Stimulated activated CD8-positive, alpha-beta memory T cell treated with anti-CD3 and anti-CD28 coated beads, Interleukin-4, amount 100 ng/mL, for 4 hours (primary cell): ENCODE measurements at places on chromosomes 16 and 17.

GRCh38 chr16:85541980-85542900, 70.9 kb upstream of the GSE1 start:
- no peak for DNase-seq

GRCh38 chr17:79017546-79018369, 6.2 kb upstream of the C1QTNF1 start:
- DNase-seq: no peak

DNA sequence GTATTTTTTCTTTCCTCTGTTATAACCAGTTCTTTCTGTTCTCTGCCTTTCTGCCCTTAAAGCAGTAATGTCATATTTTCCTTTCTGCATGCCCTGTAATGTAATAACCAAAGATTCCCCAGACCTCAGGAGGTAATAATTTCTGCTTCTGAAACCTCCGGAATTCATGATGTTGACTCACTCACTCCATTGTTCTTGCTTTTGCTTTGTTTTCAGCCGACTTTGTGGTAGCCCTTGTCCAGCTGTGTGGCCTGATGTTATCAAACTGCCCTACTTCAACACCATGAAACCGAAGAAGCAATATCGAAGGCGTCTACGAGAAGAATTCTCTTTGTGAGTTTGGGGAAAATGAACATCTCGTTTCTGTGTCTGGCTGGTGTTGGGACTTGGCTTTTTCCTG, 55.9 kb downstream of the CDK12 start:
- no peak for DNase-seq

DNA sequence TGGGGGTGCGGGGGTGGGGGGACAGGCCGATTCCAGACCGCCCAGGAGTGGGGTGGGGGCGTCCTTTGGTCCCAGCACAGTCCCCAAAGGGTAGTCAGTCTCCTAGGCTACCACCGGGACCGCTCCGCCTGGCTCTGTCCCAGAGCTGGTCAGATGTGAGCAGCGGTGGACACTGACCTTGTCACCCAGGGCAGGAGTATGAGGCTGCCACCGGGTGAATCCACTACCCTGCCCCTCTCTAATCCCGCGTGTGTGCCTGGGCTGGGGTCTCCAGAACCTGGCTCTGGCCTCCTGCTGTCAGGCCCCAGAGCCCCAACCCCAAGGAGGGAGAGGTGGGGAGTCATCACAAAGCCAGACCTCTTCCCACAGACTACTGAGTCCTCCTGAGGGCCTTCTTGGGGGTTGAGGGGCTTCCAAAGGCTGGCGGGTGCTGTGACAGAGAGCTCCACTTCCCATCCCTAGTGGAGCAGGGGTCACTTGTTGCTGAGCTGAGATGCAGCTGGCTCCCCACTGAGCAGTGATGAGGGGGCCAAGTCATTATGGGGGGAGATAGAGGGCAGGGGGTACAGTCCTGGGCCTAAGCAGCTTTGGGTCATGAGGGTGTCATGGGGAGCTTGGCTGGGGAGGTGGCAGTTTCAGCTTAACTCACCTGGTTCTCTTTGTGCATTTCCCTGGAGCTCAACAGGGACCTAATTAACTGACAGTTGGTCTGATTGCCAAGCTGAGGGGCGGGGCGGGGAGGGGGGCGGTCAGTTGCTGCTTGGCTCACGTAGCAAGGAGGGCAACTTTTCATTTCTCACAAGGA, 1.2 kb downstream of the PPP1R1B start:
- DNase-seq: no peak

GRCh38 chr17:47999582-47999981, 28.7 kb downstream of the CDK5RAP3 start:
- no peak for DNase-seq

DNA sequence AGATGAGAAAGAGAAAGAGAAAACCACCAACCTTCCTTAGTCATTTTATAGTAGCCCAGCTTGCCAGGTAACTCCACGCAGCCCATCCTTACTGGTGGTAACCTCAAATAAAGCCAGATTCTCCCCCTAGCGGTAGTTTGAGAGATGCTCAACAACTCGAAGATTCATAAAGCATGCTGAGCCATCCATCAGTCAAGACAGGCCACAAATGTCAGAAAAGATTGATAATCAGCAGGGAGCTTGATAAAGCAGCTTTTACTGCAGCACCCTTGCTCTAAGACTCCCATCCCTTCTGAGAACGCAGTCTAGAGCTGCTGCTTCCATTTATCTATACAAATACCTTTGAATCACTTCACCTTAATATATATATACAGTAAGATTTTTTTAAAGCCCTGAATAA, 451.5 kb upstream of the HSBP1 start:
- no peak for DNase-seq

DNA sequence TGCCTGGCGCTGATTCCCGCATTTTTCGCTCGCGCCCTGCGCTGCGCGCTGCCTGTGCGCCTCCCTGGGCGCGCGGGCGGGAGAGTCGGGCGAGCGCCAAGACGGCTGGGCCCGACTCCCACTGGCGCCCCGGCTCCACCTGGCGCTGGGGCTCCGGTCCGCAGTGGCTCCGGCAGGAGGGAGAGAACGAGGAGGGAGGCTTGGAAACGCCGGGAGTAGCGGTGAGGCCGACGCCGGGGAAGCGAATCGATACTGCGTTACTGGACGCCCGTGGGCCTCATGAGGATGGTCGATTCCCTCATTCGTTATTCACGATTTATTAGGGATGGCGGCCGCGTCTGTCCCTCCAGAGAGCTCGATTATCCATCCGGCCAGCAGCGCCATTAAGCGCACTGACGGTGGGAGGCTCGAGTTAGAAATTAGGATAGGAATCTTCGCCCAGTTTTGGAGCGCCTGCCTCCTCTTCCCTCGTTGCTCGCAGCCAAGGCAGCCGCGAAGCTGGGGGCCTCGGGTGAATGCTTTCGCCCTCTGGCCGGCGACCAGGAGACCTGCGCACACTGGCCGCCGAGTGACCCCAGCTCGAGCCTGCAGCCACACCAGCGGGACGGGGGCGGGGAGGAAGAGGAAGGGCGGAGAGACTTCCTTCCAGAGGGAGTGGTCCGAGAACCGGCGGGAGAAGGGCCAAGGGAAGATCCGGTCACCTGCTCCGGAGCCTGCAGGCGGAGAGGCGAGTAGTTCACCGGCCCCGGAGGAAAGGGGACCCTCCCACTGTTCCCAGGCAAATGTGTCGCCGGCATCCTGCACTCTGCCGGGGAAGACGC, 1.3 kb upstream of the PCGF2 start:
- DNase-seq: no peak

- DNase-seq: no peak
Measured at GRCh38 chr16:65061935-65062518, 59.8 kb downstream of the CDH11 start.

DNA sequence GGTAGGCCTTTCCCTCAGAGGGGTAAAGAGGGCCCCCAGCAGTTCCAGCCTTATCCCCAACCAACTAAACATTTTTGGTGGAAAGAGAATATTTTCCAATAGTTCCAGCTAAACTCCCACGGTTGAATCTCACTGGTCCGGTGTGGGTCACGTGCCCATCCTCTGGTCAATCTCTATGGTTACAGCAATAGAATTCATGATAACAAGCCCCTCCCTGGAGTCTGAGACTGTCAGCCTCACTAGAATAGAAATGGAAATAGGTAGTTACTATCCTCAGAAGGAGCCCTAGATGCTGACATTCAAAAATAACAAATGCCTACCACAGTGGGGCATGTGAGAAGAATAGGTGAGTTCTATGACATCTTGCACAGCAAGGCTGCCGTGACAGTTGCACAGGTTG, 37.5 kb upstream of the LITAF start:
- DNase-seq: no peak

DNA sequence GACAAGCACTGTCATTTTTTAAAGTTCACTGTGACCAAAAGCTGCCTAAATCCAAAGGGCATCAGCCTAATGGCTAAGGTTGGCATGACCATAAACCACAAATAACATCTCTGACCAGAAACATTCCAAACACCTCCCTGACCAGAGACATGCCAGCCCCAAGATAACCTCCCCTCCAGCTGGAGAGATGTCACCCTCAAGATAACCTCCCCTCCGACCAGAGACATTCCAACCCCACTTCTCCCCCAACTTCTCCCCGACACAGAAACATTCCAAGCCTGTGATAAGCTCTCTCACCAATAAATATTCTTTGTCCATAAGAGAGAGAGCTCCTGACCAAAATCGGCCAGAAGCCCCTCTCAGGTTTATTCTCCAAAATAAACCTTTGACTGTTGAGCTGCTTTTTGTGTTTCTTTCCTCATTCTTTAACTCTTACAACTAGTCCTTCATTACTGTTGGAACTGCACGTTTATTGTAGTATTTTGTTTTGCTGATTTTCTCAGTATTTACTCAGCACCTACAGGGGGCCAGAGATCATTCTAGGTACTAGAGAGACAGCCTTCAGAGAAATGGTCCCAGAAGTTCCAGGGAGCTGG, 325.6 kb downstream of the SLC39A11 start:
- DNase-seq: no peak

- DNase-seq: no peak
Measured at GRCh38 chr16:73794994-73795393, 501.6 kb upstream of the PSMD7 start.

DNA sequence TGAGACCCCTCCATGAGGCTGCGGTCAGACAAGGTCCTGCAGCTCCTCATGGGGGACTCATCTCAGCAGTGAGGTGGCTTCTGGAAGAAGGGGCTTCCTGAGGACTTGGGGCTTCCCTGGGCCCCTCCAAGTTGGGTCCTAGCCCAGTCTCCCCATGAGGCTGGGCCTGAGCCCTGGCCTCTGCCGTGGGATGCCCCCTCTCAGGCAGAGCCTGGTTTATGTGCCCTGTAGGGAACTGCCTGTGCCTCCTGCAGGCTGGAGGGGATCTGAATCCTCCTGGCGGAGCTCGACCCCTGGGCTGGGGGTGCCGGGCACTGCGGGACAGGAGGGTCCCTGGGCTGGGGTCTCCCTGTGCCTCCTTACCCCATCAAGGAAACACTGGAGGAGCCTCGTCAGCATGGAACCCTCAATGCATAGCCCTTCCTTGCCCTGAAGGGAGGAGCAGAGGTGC, 45.8 kb downstream of the TNFRSF13B start:
- no peak for DNase-seq

- no peak for DNase-seq
Measured at GRCh38 chr16:77938913-77939312, 83.4 kb upstream of the CLEC3A start.

GRCh38 chr17:1725642-1726511, 1.4 kb downstream of the WDR81 start:
- no peak for DNase-seq

DNA sequence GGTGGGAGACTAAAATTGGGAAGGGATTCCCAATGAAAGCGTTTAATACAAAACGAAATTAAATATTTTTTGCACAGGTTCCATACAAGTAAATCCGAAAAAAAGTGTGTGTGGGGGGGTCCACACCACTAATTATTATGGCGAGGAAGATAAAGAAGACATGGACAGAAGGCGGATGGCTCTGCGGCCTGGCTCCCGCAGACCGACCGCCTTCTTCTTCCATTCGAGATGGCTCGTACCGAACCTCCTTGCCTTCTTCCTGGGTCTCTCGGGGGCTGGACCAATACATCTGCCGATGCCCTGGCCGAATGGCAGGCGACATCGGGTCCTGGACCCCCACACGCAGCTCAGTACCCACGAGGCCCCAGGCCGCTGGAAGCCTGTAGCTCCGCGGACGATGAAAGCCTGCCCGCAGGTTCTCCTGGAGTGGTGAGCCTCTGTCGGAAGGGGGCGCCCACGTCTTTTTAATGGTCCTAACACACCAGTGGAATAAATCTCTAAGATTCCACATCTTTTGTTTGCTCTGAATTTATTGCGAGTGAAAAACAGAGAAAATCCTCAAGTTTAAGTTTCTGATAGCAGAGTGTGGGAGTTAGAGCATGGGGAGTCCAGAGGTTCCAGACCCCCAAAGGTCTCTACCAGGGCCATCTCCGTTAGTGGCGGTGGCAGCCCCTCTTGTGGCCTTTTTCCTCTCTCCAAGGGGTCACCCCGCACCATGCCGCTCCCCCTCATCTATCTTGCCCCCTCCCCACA, 1.4 kb downstream of the PRAC2 start:
- DNase-seq: peak; percentile 48

GRCh38 chr17:3503285-3503684, 27.5 kb downstream of the ASPA start:
- no peak for DNase-seq
